Stimulated activated CD4-positive, alpha-beta T cell treated with anti-CD3 and anti-CD28 coated beads, Interleukin-1b, Interleukin-23, amount 100 ng/mL, for 24 hours (primary cell): ENCODE measurements at places on chromosomes 4 and X.

DNA sequence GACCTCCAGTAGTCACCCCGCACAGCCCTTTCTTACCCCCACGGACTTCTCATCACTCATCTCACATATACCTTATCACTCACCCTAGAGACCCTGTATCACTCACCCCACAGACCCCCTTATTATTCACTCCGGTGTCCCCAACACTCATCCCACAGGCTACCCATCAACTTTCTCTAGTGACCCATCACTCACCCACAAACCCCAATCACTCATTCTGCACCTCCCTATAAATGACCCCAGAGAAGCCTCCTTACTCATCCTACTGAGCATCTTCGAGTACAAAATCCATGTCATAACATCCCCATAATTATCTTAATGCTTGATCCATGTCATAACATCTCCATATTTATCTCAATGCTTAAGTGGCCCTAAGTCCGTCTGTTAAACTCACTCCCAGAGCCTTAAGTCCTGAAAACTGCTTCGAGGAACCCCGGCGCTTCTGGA lies 934 bp downstream of the ZNF41 start:
- DNase-seq: no peak

GRCh38 chr4:185039508-185040273 lies 21.4 kb downstream of the HELT start:
- peak; percentile 11 for DNase-seq

DNA sequence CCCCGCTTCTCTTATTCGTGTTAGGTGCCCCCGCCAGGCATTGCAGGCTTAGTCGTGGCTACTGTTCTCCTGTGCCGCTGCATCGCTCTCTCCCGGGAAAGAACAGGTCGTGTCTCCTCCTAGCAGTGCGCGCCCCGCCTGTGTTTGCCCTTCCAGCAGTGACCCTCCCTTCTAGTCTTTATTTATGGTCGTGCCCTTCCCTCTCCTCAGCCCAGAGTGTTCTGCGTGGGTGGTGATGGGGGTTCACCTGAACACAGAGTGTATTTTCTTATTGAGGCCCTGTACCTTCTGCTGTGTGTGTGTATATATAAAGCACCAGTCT lies 15.2 kb downstream of the USP11 start:
- DNase-seq: no peak

DNA sequence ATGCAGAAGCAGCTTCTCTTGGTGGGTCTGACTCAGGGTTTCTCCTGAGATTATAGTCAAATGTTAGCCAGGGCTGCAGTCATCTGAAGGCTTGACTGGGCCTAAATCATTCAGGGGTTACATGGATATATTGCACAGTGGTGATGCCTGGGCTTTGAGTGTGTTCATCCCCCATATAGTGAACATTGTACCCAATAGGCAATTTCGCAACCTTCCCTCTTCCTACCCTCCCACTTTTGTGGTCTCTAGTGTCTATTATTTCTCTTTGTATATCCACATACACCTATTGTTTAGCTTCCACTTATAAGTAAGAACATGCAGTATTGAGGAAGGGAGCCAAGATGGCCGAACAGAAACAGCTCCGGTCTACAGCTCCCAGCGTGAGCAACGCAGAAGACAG lies 90.3 kb upstream of the CAMK2D start:
- DNase-seq: no peak

- DNase-seq: no peak
Observed at GRCh38 chr4:138232364-138232763, 9.8 kb downstream of the SLC7A11 start.

- DNase-seq: no peak
Observed at GRCh38 chr4:5477613-5478012, 230.7 kb downstream of the EVC2 start.

DNA sequence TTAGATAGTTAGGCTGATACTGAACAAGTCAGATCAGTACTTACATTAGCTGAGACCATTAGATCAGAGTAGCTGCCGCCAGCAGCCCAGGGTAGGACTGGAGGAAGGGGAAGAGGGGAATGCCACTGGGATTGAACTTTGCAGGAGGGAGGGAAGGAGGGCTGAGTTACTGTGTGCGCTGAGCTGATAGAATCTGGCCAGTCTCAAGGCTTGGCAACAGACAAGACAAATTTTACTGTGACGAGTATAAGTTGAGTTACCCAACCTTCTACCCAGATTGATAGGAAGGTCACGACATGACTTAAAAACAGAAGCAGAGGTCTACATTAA lies 372.1 kb downstream of the OPHN1 start:
- DNase-seq: no peak

GRCh38 chr4:41751449-41752061 lies 3.0 kb upstream of the PHOX2B start:
- DNase-seq: no peak

GRCh38 chr4:162952232-162952631 lies 214.5 kb downstream of the NAF1 start:
- DNase-seq: no peak

- no peak for DNase-seq
Observed at GRCh38 chrX:106177106-106177981, 9.2 kb downstream of the PWWP3B start.

DNA sequence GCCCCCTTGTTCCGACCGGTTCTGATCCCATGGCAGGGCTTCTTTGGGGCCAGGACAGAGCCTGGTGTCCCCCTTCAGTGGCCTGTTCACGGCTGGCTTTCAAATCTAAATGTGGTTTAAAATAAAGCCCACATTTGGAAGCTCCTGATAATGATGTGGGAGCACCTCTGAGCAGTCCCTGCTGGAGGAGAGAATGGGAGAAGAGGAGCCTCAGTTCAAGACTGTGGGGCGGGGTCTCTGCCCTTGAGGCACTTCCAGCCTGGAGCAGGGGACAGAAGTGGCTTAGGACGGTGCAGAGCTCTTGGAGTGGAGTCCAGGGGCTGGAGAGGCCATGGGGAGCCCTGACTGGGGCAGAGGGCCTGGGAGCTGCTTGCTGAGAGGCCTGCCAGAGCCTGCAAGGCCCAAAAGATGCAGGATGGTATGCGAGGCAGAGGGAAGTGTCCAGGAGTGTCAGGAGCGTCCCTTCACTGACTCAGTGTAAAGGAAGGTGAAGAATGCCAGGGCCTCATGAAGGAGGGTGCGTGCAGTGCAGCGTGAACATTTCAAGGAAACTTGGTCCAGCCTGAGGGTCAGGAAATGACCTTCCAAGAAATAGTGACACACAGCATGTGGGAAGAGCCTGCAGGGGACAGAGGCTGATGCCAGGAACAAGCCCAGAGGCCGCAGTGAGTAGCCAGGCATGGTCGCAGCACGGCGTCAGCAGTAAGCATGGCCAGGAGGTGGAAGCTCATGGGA lies 21.1 kb upstream of the TADA2B start:
- no peak for DNase-seq

DNA sequence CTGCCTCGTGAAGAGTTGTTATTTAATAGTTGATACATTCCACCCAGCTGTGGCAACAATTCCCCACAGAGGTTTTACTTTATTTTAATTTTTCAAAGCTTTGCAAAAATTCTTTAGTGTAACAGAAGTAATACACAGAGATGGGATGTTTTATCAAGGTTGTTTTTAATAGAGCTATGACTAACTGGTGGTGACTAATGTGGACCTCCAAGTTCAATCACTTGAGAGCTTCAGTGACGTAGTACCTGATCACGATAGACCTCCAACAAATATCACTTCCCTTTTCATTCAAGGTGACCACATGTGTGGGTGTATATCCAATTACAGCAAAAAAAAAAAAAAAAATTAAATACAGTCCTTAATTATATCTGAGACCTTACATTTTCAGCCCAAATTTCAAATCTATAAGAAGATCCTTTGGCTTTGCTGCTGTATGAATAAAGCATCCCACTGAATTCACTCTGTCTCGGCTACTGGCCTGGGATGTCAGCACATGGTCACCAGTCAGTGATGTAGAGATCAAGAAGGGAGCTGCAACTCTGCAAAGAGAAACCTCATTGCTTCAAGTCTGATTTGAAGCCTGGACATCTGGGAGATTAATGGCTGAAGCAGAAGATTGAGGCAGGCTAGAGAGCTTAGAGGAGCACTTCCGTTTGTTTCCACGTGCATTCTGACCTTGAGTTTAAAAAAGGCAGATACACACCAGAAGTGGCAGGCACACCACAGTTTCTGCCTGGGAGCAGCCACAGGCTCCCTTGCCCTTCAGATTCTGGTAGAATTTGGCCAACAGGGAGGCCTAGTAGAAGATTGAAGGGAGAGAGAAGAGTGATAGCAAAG lies 345.9 kb upstream of the NOCT start:
- no peak for DNase-seq
